ENCODE measurements at places on chromosomes 2 and 18. TPM values are rescaled to one million over a fixed set of nuclear protein-coding genes. Genes with fewer than 3 reads are reported as not detected.
A peak's percentile ranks its signal among the peaks of the same experiment; 100 is the strongest.

The AGXT gene
- not detected for polyA plus RNA-seq

The ATRAID gene
- polyA plus RNA-seq, result 176 TPM

The CSRNP3 gene
- polyA plus RNA-seq, result 0.38 TPM

DNA sequence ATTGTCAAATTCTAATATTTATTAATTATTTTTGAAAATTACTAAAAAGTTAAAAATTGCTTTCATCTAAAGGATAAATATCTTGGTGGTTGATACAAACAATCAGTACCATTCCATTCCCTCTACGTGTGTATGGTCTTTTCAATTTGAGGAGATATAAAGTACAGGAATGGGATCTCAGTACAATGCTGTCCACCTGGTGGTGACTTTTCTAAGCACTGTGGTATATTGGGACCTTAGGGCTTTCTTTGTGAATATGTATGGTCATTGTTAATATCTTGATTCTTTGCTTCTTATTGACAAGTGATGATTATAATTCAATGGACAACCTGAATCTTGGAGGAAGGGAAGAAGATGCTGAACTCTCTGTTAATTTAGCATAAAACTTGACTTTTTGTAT, 83.1 kb downstream of the NBEAL1 start:
- DNase-seq, result no peak

GRCh38 chr2:54757500-54757899, 34.0 kb downstream of the EML6 start:
- no peak for DNase-seq

GRCh38 chr2:169047256-169048250, 16.4 kb upstream of the ABCB11 start:
- DNase-seq, result no peak

GRCh38 chr2:102027036-102027980, 35.5 kb downstream of the IL1R2 start:
- DNase-seq, result no peak

- DNase-seq, result peak; percentile 43
Measured at GRCh38 chr2:162840598-162841246, 2.2 kb upstream of the KCNH7 start.

DNA sequence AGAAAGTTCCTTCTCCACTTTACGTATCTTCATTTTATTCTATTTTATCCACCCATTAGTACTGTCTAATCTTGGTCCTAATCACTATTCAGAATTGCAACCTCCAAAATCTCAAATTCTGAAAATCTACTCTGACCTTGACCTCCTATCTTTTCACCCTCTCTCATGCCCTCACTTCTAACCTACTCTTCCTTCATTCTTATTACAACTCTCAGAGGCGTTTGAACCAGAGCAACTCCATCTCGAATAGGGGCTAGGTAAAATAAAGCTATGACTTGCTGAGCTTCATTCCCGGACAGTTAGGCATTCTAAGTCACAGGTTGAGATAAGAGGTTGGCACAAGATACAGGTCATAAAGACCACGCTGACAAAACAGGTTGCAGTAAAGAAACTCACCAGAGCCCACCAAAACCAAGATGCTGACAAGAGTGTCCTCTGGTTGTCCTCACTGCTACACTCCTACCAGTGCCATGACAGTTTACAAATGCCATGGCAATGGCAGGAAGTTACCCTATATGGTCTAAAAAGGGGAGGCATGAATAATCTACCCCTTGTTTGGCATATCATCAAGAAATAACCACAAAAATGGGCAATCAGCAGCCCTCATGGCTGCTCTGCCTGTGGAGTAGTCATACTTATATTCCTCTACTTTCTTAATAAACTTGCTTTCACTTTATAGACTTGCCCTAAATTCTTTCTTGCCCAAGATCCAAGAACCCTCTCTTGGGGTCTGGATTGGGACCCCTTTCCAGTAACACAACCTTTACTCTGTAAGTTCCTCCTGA, 11.4 kb downstream of the CCDC88A start:
- no peak for DNase-seq

- no peak for DNase-seq
Measured at GRCh38 chr2:113698892-113699447, 57.5 kb downstream of the SLC35F5 start.

GRCh38 chr2:170524828-170525565, 190.1 kb upstream of the SP5 start:
- DNase-seq, result no peak

- no peak for DNase-seq
Measured at GRCh38 chr2:23077596-23077995, 307.4 kb upstream of the KLHL29 start.

GRCh38 chr2:226137201-226137811, 662.3 kb downstream of the IRS1 start:
- no peak for DNase-seq

GRCh38 chr2:75865083-75865482, 154.4 kb upstream of the GCFC2 start:
- no peak for DNase-seq

- DNase-seq, result no peak
Measured at GRCh38 chr2:47010176-47010575, 94.6 kb upstream of the MCFD2 start.

DNA sequence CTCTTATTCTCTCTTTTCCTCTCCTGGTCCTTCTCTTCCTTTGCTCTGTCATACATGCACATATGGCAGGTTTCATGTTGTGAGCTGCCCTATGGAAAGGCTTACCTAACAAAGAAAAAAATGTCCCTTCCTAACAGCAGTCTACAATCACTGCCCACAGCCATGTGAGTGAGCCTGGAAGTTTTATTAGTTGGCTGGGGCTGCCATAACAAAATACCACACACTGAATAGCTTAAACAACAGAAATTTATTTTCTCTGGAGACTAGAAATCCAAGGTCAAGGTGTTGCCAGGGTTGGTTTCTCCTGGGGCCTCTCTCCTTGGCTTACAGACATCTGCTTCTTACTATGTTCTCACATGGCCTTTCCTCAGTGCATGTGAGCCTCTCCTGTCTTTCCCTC, 142.1 kb downstream of the TRIB2 start:
- no peak for DNase-seq

GRCh38 chr2:152890736-152891135, 172.3 kb downstream of the ARL6IP6 start:
- DNase-seq, result no peak
